ENCODE measurements at places on chromosomes 12 and 14.

- DNase-seq, result no peak
Observed at GRCh38 chr12:52010692-52011601, 4.2 kb downstream of the TAMALIN start.

DNA sequence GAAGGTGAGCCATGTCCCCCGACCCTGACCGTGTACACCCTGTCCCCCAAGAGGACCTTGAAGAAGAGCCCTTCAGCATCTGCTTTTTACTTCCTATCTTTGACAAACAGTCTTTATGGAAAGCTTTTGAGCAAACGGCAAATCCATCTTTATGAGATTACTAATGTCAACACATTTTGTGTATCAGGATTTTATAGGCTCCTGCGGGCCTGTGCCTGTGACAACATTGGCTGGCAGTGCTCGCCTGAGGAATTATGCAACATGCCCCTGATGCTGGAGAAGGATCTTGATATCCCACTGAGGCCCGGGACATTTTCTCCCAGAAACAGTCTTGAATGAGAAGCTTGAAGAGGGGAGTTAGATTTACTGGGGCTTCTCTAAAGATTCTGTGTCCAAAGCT is 416.5 kb downstream of the NRXN3 start:
- DNase-seq, result no peak

DNA sequence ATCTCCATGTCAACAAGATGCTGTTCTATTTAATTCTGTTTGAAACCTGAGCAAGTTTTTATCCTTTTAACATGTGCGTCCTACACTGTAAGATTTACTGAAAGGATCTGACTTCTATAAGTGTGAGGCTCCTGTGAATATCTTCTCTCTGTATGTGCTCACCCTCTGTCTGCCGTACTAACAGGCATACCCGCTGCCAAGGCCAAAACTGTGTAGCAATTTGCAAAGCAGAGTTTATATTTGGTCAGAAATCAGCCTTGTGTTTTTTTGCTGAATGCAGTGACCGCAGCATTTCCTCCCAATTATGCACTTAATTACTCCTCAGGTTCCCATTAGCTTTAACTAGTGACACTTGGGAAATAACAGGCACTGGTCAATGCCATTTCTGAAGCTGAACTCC is 12.3 kb downstream of the CHST11 start:
- DNase-seq, result no peak

DNA sequence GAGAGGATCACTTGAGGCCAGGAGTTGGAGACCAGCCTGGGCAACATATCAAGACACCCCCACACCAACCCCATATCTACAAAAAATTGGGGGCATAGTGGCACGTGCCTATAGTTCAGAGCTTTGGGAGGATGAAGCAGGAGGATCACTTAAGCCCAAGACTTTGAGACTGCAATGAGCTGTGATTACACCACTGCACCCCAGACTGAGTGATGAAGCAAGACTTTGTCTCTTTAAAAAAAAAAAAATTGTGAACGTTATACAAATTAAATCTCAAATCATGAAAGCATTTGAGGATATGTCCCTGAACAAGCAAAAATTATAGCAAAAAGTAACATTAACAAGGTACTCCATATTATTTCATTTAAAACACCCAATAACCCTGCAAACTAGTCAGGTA is 2.9 kb downstream of the LRP6 start:
- no peak for DNase-seq

DNA sequence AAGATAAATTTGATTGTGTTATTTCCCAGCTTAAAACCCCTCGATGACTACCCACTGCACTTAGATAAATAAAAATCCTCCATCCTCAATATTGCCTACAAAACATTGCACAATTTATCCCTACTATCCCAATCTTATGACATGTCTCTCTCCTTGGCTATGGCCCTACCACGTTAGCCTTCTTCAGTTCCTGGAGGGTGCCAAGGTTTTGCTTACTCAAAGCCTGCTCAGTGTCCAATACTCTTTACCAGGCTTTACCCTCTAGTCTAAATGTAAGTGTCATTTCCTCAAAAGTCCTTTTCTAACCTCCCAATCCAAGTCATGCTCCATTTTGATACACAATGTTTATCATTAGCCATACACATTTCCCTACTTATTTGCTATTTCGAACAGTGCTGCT is 35.0 kb upstream of the PPM1A start:
- no peak for DNase-seq

GRCh38 chr12:108803428-108804105 is 53.8 kb downstream of the SSH1 start:
- DNase-seq, result peak; percentile 93

GRCh38 chr12:117494833-117495655 is 133.6 kb upstream of the NOS1 start:
- DNase-seq, result peak; percentile 66

GRCh38 chr12:1791104-1791841 is 29.1 kb upstream of the LRTM2 start:
- DNase-seq, result peak; percentile 87

DNA sequence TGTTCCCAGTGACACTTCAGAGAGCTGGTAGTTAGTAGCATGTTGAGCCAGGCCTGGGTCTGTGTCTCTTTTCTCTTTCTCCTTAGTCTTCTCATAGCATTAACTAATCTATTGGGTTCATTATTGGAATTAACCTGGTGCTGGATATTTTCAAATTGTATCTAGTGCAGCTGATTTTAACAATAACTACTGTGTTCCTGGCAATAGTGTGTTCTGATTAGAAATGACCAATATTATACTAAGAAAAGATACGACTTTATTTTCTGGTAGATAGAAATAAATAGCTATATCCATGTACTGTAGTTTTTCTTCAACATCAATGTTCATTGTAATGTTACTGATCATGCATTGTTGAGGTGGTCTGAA is 3.0 kb downstream of the FOS start:
- DNase-seq, result no peak

GRCh38 chr12:113673458-113674238 is 202.0 kb upstream of the LHX5 start:
- no peak for DNase-seq

DNA sequence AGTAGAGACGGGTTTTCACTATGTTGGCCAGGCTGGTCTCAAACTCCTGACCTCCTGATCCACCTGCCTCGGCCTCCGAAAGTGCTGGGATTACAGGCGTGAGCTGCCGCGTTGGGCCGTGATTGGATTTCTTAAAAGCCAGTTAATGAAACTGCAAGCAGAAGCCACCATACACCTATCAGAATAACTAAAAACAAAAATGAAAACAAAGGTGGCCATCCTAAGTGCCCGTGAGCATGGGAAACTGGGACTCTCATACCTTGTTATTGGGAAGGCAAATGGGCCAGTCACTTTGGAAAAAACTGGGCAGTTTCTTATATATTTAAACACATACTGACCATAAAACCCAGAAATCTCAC is 7.7 kb upstream of the TCTN1 start:
- DNase-seq, result no peak

- DNase-seq, result no peak
Observed at GRCh38 chr14:76421662-76422061, 45.7 kb downstream of the ESRRB start.

DNA sequence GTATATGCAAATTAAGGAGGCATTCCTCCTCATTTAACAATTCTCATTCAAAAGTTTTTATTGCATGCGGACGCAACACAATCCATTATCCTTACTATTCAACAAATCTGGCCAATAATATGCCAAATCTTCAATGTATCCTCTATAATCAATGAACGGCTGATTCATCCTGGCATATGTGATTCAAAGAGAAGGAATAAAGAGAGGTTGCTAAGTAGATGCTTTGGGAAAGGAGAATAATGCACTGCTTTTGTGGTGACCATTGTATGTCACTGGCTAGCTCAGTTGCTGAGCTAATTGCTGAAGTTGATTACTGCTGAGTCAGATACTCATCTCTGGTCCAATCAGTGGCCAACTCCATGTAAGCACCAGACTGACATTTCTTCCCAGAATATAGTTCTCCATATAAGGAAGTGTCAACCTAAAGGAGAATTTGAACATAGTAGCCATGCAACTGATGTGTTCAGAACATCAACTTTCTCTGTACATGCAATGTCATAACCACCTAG is 148.0 kb downstream of the PDZRN4 start:
- no peak for DNase-seq

DNA sequence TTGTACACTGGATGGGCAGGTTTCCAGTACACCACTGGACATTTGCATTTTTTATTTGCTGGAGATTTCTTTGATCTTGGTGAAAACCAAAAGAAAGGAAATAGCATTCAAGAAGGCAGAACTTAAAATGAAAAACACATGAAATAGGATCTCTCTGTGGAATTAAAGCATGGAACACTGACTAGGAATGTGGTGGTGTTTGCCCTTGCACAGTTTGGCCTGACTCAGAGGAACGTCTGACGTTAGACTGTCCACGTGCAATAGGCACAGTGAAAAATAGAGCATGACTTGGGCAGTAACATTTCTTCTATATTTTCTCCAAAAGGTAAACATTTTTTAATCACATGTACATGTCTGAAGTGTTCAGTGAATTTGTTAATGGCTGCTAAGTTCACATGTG is 474.1 kb upstream of the PRICKLE1 start:
- no peak for DNase-seq

DNA sequence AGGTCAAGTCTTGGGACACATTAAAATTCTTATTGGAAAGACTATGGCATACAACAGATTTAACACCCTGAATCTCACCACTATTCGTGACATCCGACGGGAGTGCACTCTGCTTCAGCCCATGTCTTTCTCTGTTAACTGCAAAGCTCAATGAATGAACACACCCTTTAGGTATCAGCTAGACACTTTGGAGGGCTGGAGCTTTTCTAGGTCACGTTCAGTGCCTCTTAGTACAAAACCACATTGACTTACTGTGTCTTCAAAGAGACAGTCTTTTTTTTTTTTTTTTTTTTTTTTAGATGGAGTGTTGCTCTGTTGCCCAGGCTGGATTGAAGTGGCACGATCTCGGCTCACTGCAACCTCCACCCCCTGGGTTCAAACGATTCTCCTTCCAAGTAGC is 80.6 kb downstream of the GLT1D1 start:
- DNase-seq, result no peak

DNA sequence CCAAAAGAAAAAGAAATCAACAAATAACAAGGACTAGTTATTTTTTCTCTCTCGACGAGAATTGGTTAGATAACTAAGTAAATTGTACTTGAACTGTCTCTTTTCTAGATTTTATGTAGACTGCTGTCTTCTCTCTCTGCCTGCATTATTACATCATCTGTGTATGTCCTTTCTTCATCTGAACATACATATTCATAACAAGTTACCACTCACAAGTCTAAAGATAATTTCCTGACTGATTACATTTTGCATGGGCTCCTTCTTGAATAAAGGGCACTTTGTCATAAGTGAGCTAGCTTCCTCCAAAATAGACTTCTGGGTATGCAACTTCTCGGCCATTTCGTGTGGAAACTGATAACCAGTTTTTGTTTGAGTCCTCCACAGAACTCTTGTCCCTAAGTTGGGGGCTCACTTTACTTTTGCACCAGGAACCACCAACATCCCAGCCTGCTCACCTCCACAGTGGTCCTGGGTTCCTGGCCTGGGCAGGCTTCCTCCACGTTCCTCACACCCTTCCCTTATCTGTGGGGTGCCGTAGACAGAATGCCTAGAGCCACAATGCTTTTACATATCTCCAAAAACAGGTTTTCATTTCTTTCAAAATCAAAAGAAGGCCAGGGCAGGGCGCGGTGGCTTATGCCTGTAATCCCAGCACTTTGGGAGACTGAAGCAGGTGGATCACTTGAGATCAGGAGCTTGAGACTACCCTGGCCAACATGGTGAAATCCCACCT is 6.2 kb upstream of the DDX47 start:
- no peak for DNase-seq

DNA sequence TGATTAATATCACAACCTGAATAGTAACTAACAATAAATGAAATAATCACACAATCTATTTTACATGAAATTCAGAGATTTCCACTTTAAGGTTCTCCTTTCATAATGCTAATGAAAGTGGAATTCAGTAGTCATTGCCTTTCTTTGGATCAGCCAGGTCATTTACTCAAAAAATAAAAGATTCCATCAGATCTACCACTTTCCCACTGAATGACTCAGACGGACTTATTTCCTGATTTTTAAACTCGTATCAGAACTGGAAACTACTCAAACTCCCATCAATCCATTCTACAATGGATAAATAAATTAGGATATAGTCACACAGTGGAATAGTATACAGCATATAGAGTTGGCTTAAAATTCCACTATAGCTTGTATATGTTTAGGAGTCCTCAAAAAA is 237.1 kb downstream of the MED13L start:
- no peak for DNase-seq
